GM13977 (cell line): ENCODE measurements at places on chromosomes 12 and 14.

- DNase-seq: no peak
Measured at GRCh38 chr12:51028813-51029150, 2.6 kb upstream of the SLC11A2 start.

- DNase-seq: no peak
Measured at GRCh38 chr14:30990770-30991169, 34.7 kb upstream of the AP4S1 start.

GRCh38 chr12:113292091-113292490, 42.8 kb downstream of the SLC8B1 start:
- no peak for DNase-seq

- no peak for DNase-seq
Measured at GRCh38 chr12:93134893-93135285, 205.8 kb upstream of the EEA1 start.

- DNase-seq: peak; percentile 65
Measured at GRCh38 chr12:107779077-107779831, 4.8 kb downstream of the ASCL4 start.
